Stimulated activated CD8-positive, alpha-beta memory T cell treated with anti-CD3 and anti-CD28 coated beads, Interleukin-4, amount 100 ng/mL, for 1 hour (primary cell): ENCODE measurements at places on chromosomes 4 and X.

- no peak for DNase-seq
These were observed 1583.1 kb upstream of the PCDH10 start for GRCh38 chr4:131566026-131566425.

DNA sequence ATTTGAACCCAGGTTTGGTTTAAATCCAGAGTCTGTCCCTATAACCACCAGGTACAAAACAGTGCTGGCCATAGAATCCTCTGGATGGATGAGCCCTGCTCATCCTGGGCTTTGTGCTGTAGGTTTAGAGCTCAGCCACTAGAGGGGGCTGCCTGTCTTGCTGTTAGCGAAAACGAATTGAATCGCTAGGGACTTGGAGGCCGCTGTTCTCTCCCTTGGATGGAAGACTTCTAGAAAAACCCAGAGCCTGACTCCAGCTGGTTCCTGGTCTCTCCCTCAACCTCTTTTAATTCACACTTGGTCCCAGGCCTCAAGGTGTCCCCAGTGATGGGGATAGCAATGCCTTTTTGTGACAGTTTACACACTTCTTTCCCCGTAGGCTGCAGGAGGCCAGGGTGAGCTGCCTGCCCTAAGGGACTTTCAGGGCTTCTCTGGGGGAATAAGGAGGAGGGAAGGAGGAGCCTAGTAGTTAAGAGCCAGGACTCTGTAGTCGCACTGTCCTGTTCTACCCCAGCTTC lies 8.7 kb downstream of the RIPPLY1 start:
- no peak for DNase-seq

DNA sequence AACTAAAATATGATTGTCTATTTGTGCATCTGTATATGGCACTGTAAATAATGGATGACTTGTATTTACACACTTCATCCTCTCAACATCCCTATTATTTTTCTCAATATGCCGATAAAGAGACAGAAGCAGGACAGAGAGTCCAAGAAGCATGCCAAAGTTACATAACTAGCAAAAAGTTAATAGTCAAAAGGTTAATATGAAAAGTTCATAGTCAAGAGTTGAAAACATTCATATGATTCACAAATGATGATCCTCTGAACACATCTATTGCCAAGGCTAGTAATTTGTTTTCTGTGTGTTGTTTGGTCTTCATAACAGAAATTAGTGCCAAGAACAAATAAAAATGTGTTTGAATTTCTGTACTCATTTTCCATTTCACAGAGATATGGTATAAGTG lies 231.0 kb downstream of the ADAMTS3 start:
- no peak for DNase-seq

GRCh38 chr4:185945906-185946305 lies 123.0 kb upstream of the TLR3 start:
- no peak for DNase-seq

DNA sequence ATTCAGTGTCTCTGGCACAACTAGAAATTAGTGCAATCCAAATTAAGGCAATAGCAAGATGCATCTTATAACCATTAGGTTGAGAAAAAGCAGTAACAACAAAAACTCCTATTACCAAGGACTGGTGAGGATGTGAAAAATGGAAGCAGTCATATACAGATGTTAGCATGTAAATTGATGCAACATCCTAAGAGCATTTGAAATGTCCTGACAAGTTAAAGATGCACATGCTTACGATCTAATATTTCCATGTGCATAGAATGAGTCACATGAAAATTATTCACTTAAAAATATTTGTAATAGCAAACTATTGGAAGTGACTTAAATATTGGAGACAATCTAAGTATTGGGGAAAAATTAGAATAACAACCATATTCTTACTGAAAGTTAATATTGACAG lies 163.0 kb downstream of the FAM13A start:
- no peak for DNase-seq

GRCh38 chr4:18813055-18813454 lies 791.5 kb upstream of the LCORL start:
- no peak for DNase-seq

- DNase-seq: no peak
These were observed 73.1 kb downstream of the CC2D2A start for GRCh38 chr4:15542760-15543159.

DNA sequence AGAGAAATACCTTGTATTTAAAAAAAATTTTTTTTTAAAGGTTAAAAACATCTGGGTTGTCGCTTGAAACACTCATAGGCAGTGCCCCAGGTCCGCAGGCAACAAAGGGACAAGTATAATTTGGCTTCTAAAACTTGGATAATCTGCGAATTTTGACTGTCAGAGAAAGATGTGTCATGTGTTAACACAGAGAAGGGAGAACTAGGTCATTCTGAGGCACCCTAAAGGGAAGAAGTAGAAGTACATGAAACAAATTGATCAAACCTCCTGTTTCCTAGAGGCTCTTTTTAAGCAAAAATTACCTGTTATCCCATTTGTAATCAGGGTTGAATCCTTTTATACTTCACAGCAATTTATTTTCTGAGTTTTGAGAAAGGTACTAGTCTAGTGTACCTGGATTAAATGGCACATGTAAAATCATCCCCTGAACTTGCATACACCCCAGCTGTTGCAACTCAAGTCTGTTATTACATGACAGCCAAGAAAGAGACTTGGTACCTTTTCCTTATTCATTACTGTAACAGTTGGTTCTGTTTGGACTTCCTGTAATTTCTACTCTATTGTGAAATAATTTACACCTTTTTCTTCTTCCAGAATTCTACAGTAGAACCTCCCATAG lies 1.7 kb downstream of the SRD5A3 start:
- no peak for DNase-seq

- DNase-seq: no peak
These were observed 18.6 kb downstream of the ARHGAP6 start for GRCh38 chrX:11647138-11647537.

GRCh38 chr4:41832961-41833360 lies 84.4 kb upstream of the PHOX2B start:
- no peak for DNase-seq

- no peak for DNase-seq
These were observed 1003.1 kb downstream of the FSTL5 start for GRCh38 chr4:161160718-161161117.

- DNase-seq: no peak
These were observed 412.2 kb downstream of the PPP3CA start for GRCh38 chr4:100935090-100935489.

- no peak for DNase-seq
These were observed 24.1 kb downstream of the ZCCHC12 start for GRCh38 chrX:118847676-118848075.

GRCh38 chrX:46386511-46386910 lies 158.7 kb downstream of the ZNF674 start:
- DNase-seq: no peak

DNA sequence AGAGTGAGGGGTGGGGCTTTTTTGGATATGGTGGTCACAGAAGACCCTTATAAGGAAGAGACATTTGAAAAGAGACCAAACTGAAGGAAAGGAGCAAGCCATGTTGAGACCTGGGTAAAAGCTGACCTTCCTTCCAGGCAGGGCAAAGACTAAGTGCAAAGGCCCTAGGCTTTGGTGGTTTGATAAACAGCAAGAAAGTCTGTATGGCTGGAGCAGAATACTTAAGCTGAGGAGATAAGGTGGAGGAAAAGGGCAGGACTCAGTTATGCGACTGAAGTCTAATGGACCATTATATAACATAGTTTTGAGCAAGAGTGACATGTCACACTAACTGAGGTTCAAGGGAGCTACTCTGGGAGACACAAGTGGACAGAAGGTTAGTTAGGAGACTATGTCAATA lies 20.0 kb downstream of the SH3RF1 start:
- DNase-seq: no peak

DNA sequence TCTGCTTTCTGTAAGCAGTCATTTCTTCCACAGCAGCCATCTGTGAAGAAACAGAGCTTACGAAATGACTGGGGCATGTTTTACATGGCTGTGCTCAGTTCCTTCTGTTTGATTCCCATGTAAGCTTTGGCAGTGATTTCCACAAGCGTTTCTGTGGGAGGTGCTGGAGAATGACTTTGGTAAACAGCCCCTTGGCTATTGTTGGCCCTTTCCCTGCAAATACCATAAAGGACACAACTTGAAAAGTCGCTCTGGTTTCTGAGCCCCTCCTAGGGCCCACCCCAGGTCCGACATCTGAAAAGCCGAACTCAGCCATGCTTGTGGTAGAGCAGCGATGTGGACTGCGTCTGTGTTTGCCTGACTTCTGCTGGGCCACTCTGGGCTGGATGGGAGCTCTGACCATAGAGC lies 3.7 kb downstream of the LIMCH1 start:
- no peak for DNase-seq

DNA sequence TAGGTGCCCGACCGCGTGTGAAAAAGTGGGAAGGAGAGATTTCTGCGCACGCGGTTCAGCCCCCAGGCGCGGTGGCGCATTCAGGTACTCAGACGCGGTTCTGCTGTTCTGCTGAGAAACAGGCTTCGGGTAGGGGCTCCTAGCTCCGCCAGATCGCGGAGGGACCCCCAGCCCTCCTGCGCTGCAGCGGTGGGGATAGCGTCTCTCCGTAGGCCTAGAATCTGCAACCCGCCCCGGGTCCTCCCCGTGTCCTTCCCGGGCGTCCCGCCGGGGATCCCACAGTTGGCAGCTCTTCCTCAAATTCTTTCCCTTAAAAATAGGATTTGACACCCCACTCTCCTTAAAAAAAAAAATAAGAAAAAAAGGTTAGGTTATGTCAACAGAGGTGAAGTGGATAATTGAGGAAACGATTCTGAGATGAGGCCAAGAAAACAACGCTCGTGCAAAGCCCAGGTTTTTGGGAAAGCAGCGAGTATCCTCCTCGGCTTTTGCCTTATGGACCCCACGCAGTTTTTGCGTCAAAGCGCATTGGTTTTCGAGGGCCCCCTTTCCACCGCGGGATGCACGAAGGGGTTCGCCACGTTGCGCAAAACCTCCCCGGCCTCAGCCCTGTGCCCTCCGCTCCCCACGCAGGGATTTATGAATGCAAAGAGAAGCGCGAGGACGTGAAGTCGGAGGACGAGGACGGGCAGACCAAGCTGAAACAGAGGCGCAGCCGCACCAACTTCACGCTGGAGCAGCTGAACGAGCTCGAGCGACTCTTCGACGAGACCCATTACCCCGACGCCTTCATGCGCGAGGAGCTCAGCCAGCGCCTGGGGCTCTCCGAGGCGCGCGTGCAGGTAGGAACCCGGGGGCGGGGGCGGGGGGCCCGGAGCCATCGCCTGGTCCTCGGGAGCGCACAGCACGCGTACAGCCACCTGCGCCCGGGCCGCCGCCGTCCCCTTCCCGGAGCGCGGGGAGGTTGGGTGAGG lies 3.7 kb downstream of the SHOX start:
- no peak for DNase-seq

DNA sequence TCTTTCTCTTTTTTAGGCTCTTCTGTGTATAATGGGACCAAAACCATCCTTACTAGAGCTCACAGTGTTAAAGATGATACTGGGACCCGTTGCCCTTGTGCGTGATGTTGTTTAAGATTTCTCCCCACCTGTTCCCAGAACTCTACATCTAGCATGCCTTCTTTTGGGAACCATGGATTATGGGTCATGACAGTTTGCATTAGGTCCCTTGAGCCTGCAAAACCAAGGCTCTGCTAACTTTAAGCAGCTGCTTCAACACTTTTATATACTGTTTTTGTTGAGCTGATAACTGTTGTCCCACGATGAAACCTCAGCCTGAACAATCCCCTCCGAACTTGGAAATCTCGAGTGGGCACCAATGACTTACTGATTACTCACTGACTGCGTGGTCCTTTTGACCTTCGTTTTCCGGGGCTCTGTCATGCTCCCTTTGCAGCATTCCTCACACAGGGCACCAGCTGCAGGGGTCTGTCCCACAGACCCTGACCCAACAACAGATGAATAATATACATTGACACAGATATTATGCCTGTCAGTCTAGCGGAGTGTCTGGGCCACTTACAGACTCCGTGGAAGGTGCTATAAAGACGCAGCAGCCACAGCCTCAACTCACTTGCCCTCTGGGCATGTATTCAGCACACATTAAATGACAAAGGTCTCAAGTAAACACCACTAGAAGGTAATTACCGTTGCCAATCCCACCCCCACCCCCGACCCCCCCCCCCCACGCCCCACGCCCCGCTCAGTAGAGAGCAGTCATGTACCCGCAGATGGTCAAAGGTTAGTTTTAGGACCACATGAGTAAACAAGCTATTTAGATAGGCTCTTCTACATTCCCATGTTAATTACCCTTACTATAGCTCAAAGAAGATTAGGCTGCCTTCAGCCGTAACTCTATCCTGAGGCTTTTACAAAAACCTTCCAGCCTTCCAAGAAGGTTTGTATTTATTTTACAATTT lies 162.0 kb upstream of the WDFY3 start:
- no peak for DNase-seq

DNA sequence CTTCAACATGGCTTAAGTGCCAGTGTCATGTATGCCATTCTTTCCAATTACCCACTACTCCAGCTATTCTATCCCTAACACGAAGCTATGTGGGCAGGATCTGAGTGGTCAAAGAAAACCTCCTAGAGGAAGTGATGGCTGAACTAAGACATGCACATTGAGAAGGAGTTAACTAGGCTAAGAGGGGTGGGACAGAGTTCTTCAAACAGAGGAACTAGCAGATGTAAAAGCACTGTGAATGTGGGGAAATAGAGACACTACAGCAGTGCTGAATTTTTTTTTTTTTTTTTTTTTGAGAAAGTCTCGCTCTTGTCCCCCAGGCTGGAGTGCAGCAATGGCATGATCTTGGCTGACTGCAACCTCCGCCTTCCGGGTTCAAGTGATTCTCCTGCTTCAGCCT lies 6.2 kb downstream of the JCHAIN start:
- no peak for DNase-seq

DNA sequence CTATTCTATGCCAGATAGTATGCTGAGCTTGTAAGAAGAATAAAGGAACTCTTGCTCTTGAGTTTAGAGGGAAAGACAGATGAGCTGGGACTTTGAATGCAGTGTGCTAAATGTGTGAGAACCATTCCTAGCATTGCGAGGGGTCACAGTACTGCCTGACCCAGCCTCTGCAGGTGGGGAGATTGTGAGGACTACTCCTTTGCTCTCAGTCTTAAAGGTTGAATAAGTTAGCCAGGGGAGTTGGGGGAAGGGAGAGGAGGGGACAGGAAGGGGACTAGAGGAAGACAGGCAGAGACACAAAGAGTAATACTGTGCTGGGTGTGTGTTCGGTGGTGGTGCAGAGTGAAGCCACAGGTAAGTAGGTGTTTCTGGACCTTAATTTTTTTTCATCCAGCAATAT lies 41.7 kb downstream of the DCUN1D4 start:
- no peak for DNase-seq

GRCh38 chrX:45748369-45748774 lies 547.7 kb upstream of the DIPK2B start:
- DNase-seq: no peak

DNA sequence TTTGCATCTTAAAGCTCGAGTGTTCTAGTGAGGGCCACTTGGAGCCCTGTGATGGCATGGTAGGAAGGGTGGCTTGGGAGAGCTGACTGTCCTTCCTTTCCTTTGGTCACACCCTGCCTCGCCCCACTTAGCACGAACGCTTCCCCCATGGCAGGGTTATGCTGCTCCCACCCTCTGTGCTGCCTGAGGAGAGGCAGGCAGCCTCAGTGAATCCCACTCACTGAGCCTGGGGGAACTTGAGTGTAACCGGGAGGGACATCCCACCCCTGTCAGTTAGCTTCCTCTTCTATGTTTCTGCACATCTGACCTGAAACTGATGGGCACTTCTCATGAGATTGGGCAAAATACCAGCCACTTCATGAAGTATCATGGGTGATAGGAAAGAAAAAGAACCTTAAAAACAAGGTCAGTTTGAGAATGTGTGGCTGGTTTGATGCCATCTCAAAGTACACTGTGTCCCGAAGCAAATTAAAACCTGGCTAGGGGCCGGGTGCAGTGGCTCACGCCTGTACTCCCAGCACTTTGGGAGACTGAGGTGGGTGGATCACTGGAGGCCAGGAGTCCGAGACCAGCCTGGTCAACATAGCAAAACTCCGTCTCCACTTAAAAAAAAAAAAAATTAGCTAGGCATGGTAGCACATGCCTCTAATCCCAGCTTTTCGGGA lies 10.1 kb downstream of the TKTL1 start:
- no peak for DNase-seq
